ENCODE measurements at places on chromosomes 12 and 14.

- DNase-seq = no peak
Measured at GRCh38 chr14:99237288-99237687, 34.7 kb downstream of the BCL11B start.

DNA sequence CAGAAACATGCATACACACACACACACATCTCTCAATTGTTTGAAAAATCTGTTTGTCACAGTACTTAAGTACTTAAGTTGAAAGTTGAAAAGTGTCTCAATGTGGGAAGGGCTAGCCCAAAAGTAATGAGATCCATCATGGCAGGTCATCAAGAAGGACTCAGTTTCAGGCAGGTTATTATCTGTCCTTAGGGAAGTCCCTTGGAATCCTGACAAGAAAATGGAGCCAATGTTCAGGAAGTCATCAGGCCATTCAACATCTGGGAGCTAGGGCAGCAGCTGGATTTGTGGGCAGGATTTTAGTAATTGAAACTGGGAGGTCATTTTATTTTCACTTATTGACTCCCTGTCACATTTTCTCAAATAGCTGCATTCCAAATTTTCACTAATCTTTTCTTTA is 56.0 kb downstream of the MSRB3 start:
- DNase-seq = no peak

DNA sequence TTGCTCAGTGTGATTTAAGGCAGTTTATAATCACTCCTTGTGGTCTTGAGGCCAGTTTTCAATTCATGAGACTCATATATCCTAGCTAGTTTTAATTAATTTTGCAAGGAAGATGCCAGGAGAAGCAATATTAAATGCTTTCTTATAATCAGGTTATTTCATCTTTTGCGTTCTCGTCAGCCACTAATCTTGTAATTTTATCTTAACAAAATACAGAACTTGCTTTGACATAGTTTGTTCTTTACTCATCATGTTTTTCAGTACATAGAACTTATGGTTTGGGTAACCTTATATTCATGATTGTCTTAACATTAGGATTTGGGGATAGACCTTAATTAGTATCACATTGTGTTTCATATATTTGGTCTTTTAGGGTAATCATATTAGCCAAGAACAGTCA is 76.0 kb downstream of the LIN52 start:
- no peak for DNase-seq

GRCh38 chr14:69749956-69750355 is 17.0 kb upstream of the SRSF5 start:
- no peak for DNase-seq

- no peak for DNase-seq
Measured at GRCh38 chr12:18139989-18140596, 50.1 kb upstream of the RERGL start.

DNA sequence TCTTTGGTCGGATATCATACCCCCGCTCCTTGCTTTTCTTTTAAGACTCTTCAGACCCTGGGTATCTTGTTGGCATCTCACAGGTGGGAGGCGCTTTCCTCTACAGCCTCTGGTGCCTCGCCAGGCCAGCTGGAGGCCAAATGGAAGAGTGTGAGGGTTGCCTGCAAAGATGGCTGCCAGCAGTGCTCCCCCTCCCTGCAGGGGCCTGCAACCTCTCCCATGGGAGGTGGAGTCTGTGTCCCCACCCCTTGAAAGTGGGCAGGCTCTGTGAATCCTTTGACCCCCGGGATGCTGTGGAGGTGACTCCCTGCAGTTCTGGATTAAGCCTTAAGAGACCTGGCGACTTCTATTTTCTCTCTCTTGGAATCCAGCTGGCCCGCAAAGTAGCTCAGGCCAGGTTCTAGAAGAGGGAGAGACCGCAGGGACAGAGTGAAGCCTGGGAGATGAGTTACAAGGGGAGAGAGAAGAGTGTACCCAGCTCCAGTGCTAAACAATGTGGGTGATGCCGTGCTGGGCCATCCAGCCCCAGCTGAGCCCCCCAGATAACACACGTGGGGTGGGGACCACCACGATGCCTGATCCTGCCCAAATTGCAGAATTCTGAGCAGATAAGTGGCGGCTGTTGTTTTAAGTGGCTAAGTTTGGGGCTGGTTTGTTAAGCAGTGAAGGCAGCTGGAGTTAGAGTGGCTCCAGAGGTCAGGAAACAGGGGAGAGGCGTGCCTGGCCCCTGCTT is 37.9 kb upstream of the NCOR2 start:
- DNase-seq = no peak

GRCh38 chr12:76786986-76787385 is 23.1 kb downstream of the ZDHHC17 start:
- DNase-seq = no peak

DNA sequence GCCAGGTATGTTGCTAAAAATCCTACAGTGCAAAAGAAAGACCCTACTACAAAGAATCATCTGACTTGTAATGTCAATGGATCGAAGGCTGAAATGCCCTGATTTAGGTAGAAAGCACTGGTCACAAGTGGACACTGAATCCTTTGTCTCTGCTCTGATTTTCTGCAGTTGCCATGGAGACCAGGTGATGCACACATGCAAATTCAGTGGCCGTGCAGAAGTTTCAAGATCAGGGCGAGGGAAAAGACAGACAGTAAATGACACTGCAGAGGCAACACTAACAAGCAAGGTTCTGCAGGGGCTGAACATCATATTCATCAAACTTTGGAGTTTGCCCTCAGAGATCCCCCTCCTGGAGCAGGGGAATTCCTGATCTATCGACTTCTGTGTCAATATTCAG is 370.3 kb upstream of the TMEM132C start:
- DNase-seq = no peak

GRCh38 chr14:52678591-52678990 is 16.8 kb downstream of the ERO1A start:
- no peak for DNase-seq

DNA sequence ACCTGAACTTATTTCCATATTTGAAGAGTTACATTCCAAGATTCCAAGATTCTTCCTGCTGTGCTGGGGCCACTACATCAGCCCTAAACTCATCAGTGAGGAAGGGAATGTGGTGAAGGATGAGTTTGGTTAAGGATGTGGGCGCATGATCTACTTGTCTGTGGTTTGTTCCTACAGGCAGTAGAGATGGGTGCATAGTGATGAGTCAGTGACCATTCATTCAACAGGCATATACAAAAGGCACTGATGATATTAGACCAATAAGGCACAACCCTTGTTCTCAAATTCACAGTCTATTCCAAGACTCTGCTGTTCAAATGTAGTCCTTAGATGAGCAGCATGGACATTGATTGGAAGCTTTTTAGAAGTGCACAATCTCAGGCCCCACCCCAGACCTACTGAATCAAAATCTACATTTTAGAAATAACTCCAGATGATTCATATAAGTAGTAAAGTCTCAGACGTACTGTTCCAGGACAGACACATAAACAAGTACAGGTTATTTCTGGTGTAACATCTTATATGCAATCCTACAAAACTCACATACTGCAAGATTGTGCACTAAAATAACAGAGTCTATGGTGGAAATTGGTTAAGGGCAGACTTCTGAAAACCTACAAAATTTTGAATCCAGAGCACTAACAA is 47.7 kb upstream of the MAP3K9 start:
- DNase-seq = no peak

GRCh38 chr14:102373110-102373509 is 10.4 kb downstream of the TECPR2 start:
- DNase-seq = no peak

- DNase-seq = no peak
Measured at GRCh38 chr12:114693532-114693931, 9.6 kb upstream of the TBX3 start.

- DNase-seq = no peak
Measured at GRCh38 chr12:47207829-47208248, 128.1 kb upstream of the AMIGO2 start.

- DNase-seq = no peak
Measured at GRCh38 chr12:116640281-116640680, 81.1 kb downstream of the MAP1LC3B2 start.

DNA sequence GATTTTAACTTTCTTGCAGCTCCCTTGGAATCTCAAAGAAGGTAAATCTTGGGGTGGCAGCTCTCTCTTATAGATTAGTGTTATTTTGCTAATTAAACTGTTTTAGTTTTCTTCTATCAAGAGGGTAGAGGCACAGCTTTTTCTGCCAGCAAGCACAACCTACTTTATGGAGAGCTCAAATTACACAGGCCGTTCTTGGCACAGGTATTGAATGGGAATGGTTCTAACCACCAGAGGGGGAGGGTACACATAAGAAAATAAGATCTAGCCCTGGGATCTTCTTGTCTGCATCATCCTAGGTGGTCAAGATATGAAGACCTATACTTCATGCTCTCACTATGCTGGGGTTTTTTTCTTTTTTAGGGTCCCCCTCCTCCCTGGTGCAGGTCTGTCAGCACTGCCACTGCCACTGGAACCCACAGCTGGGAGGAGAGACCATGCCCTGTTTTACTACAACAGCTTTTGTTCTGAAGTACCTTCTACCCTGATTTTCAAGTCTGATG is 48.6 kb upstream of the STAC3 start:
- no peak for DNase-seq
